ENCODE measurements at places on chromosomes 7 and 10.

DNA sequence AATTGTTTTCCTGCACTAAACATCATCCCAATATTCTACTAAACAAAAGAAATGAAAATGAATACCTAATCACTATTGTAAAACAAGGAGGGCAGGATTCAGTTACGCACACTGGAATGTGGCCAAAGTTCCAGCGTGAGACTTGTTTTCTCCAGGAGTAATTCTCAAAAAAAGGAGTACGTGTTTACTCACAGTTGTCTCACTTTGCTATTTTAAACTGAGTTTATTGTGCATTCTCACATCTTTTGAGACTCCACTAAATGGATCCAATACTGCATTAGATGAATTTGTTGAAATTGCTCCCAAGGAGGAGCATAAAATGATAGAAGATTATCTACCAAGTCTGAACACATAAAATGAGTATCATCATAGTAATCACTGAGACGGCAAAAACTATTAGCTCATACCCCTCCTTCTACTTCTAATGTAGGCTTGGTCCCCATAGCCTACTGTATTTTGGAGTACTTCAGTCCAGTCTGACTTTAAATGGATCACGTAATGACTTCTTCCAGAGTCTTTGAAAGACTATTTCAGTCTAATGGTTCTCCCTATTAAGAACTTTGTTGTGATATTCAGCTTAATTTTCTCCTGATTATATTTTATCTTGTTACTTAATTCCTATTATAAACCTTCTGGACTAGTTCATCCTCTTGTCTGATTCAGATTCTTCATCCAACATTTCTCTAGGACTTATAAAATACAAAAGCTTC is 3.8 kb downstream of the GRM3 start:
- no peak for DNase-seq

DNA sequence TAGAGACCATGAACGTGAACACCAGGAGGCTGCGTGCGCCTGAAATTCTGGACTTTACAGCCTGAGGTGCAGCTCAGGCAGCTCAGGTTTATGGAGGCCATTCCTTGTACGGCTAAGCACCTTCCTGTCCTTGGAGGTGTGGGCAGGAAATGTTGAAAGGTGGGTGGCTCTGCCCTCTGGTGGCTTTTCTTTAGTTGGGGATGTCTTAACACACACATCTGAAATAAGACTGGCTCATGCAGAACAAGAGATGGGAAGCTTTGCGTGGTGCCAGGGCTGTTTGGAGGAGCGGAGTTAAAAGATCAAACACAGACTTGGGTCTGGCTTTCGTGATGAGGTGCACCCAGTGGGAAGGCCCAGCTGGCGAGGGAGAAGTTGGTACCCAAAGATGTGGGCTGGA is 64.1 kb downstream of the DOCK1 start:
- no peak for DNase-seq

- no peak for DNase-seq
Observed at GRCh38 chr10:71247414-71247705, 35.0 kb downstream of the UNC5B start.

GRCh38 chr7:150368884-150369747 is 494 bp downstream of the REPIN1 start:
- peak; percentile 78 for DNase-seq

DNA sequence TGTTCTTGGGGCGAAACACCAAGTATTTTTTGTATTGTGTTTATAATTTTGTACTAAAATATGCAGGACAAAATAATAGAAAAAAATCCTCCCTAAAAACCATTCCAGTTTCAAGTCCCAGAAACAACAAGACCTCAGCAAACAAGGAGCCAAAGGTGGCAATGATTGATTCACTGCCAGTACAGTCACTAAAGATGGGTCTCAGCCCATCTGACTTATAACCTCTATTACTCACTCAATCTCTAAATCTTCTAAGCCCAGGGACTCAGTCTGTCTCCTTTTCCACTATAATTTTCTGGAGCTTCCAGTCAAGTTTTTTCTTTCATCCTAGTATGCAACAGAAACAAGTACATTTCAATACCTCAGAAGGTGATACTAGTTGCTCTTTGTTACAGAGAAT is 33.3 kb downstream of the SNX13 start:
- DNase-seq = no peak

- DNase-seq = no peak
Observed at GRCh38 chr10:130263289-130263688, 127.1 kb downstream of the GLRX3 start.

- no peak for DNase-seq
Observed at GRCh38 chr7:11300241-11300640, 326.6 kb downstream of the PHF14 start.

DNA sequence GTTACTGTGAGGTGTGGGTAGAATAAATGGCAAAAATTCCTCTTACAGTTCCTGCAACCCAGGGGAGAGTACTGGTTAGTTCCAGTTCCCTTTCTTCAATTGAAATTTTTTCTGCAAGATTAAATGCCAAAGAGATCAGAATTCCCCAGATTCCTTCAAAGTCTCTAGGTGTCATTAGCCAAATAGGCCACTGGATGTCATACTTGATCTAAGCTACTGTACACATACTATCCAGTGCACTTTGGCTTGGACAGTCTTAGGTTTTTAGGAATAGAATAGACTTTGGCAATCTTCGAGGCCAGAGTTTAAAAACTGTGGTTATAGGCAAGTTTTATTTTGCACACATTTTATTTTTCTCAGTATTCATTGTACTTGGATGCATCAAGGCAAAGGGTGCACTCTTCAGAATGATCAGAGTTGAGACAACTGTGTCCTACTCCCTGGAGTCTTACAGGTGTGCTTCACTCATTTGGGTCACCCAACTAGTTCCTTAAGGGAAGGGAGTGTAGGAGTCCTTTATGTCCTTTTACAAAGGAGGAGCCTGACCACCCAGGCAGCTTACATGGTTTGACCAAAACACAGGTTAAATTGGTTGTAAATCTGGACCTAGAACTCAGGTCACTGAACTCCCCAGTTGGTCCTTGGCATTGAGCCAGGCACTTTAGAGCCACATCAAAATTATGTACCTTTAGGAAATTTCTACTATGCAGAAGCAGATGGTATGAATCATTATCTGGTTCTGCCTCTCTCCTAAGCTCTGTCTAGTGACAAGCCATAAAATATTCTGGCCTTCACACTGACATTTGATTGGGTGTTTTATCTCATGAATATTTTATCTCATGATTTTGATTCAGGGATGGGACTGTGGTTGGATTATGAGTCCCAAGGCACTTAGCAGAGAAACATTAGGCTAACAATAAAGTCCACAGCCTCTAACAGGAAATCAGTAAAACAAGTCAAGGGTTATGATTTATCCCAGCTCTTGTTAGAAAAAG is 49.5 kb downstream of the ASAH2B start:
- peak; percentile 76 for DNase-seq

GRCh38 chr7:158282461-158283001 is 305.1 kb downstream of the PTPRN2 start:
- DNase-seq = no peak

DNA sequence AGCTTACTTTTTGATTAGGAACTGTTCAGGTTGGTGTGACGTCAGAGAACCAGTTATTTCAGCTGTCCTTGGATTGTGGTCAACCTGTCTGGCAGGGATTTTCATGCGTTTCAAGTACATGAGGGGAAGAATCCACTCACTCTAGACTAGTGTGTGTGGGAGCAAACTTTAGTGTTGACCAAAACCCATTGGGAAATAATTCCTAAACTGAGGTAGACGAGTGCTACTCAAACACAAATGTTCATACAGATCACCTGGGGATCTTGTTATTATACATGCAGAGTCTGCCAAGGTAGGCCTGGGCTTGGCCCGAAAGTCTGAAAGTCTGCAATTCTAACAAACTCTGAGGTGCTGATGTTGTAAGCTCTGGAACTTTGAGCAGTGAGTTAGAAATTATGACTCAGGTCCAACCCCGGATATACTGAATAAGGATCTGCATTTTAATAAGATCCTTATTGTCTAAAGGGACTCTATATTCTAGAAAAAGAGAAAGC is 111.1 kb upstream of the CREB5 start:
- no peak for DNase-seq

DNA sequence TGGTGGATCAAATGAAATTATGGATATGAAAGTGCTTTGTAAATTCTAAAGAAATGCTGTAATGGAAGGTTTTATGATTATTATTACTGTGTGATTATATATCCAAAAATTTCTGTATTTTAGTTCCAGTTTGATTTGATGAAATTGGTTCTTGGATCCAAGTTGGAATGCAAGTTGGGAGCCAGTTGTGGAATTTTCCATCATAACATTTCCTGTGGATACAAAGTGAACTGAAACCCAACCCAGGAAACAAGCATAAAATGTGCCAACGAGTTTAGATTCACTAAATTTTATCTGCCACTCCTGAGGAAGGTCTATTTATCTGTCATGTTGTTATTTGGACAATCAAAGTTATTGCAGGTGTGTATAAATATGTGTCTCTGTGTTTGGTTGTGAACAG is 131.4 kb upstream of the MDFIC start:
- no peak for DNase-seq

GRCh38 chr7:142308326-142308725 is 50.5 kb upstream of the PRSS58 start:
- no peak for DNase-seq

- DNase-seq = no peak
Observed at GRCh38 chr10:132432176-132432540, 35.2 kb downstream of the PWWP2B start.

DNA sequence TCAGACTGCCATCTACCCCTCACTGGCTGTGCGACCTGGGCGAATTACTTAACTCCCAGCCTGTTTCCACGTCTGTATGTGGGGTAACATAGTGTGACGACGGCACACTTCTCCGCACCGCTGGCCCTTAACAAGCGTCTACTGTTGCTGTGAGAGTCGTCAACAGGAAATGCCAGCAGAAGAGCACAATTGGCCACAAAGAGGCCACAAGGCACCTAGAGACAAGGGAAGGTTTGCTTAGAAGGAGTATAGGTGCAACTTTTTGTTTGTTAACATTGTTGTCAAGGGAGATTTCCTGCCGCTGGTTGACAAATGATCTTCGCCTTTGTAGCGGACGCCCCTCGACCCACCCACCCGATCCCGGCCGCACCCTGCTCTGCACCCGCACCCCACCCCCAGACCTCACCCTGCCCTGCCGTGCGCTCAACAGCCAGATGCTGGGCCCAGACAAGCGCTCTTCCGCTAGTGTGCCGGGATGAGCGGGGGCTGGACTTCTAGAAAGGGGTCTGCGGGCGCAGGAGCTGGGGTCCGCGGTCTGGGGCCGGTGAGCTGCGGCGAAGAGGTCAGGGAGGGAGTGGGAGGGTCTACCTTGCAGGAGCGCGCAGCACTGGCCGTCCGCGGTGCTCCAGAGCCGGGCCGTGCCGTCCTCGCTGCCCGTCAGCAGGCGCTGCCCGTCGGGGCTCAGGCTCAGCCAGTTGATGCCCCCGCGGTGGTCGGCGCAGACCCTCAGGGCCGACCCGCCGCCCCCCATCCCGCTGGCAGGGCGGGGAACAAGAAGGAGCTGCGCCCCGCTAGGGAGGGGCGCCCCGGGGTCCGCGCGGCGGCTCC is 785 bp downstream of the WDR86 start:
- DNase-seq = no peak

DNA sequence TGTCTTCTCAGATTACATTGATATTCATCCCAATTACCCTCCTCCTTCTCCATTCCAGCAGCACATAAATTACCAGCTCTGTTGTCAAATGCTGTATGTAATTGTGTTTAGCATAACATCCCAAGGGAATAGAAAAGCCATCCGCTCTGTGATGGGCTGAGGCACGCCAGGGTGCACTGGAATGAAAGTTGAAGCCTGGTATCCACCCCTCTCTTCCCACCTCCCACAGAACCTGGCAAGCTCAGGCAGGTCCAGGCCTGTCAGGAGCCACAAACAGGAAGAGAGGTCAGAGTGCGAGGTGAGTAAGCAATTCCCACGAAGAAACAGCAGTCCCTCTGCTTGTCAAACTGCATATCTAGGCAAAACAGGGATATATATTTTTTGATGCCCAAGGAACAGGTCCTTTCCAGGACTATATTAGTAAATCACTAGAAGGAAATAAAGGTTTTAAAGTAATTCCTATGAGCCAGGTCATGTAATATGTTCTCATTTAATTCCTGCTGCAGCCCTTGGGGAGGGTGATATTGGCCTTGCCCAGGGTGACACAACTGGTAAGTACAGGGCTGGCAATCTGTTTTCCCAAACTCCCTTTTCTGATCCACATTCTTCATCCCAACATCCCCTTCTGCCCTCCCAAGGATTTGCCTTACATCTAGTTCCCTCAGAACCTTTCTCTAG is 155.6 kb upstream of the GHITM start:
- no peak for DNase-seq

- DNase-seq = no peak
Observed at GRCh38 chr7:2851497-2851896, 7.4 kb upstream of the GNA12 start.

- DNase-seq = peak; percentile 73
Observed at GRCh38 chr7:78702770-78703169, 750.7 kb downstream of the MAGI2 start.

DNA sequence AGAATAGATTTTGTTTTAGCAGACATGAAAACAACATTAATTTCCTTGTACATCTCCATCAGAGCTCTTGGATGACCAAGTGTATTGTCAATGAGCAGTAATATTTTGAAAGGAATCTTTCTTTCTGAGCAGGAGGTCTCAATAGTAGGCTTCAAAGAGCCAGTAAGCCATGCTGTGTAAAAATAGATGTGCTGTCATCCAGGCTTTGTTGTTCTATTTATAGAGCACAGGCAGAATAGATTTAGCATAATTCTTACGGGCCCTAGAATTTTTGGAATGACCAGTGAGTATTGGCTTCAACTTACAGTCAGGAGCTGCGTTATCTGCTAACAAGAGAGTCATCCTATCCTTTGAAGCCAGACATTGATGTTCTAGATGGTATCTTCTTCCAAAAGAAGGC is 19.0 kb downstream of the MINPP1 start:
- DNase-seq = no peak

DNA sequence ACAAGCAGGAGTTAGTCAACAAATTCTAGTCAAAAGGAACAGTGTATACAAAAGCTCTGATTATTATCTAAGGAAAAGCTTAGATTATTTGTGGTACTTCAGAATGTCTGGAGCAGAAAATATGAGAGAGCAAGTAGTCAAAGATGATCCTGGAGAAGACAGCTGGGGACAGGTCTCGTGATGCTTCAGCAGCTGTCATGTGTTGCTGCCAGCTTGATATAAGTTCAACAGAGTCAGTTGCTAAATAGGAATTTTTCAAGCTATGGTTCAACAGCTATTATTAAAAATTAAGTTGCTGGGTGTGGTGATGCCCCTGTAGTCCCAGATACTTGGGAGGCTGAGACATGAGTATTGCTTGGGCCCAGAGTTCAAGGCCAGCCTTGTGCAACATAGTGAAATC is 240.0 kb upstream of the RHOBTB1 start:
- DNase-seq = no peak

DNA sequence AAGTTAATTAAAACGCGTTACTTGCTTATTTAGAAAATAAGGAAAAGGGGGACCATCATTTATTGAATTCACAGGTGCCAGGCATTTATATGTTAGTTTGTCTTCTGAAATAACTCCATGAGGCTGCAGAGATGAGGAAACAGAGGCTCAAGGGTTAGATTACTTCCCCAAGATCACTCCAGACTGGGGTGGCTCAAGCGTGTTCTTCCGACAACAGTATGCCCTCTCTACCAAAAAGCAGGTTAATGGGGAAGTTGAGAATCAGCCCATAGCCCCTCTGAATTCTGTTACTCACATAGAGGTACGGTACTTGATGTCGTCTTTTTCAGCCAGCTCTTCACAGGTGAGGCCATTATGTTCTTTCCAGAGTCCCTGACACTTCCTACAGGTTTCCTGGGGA is 129.3 kb downstream of the RNF216 start:
- DNase-seq = no peak

- DNase-seq = no peak
Observed at GRCh38 chr7:95324431-95324830, at the start of gene PON1. Gene PON1 (minus strand): TSS chr7:95324532. CDS start chr7:95324475, 57 bp downstream.

GRCh38 chr7:48337012-48337621 is 165.9 kb downstream of the ABCA13 start:
- peak; percentile 11 for DNase-seq
